Activated naive CD4-positive, alpha-beta T cell treated with anti-CD3 and anti-CD28 coated beads, Interleukin-2, amount 50 U/mL, for 16 hours (primary cell): ENCODE measurements at places on chromosomes 13 and 19.

- DNase-seq, result no peak
Measured at GRCh38 chr19:17553256-17553655, 2.2 kb upstream of the COLGALT1 start.

GRCh38 chr19:15161028-15161984 lies 39.5 kb downstream of the NOTCH3 start:
- no peak for DNase-seq

DNA sequence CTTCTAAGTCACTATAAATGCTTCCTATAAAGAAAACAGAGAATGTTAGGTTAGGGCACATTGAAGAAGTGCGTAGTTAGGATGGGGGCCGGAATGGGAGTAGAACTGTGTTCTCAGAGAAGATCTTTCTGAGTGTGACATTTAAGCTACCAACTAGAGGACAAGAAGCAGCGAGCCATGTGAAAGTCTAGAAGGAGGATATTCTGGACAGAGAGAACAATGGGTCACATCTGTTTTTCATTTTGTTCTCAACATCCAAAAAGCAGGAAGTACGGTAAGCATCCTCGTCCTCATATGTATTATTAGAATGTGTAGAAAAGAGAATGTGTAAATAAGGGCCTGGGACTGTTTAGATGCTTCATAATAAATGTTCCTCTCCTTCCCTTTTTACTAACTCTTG lies 44.5 kb upstream of the PARP4 start:
- DNase-seq, result no peak

DNA sequence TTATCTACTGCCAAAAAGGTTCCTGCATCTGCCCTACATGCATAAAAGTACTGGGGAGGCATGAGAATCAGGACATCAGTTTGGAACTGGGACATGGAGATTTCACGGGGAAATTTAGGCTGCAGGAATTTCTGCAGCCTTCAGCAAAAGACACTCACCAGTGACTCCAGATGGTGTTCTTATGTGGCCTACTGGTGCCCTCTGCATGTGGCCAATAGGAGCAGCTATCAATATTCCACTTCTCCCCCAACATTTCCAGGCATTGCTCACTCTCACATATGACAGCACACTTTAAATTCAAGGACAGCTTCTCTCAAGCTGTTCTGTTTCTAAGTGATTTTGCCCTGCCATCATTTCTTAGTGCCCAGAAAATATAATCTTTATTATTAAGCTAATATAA lies 570.5 kb upstream of the ARGLU1 start:
- no peak for DNase-seq

GRCh38 chr13:99005609-99006008 lies 27.7 kb upstream of the DOCK9 start:
- no peak for DNase-seq

DNA sequence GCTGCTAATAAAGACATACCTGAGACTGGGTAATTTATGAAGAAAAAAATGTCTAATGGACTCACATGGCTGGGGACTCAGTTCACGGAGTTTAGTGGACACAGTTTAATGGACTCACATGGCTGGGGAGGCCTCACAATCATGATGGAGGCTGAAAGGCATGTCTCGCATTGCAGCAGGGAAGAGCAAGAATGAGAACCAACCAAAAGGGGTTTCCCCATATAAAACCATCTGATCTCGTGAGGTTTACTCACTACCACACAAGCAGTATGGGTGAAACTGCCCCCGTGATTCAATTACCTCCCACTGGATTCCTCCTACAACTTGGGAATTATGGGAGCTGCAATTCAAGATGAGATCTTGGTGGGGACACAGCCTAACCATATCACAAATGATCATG lies 1181.2 kb downstream of the PCDH9 start:
- no peak for DNase-seq

GRCh38 chr13:48746821-48747220 lies 93.1 kb downstream of the CYSLTR2 start:
- DNase-seq, result no peak

DNA sequence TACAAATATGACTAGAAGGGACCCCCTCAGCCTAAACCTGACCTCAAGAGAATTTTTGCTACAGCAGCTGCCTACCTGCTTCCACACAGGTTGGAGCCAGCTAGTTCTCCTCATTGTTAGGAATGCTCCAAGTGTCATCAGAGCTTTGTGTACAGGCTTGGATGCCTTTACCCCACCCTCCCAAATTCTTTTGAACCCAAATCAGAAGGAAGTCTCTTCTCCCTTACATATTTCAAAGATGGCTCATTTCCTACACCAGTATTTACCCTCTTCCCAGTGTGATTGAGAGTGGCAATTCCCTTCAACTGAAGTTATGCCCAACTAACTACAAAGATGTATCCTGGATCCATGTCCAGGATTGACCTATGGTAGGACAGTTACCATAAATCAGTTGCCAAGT lies 323.2 kb downstream of the OXGR1 start:
- DNase-seq, result no peak

DNA sequence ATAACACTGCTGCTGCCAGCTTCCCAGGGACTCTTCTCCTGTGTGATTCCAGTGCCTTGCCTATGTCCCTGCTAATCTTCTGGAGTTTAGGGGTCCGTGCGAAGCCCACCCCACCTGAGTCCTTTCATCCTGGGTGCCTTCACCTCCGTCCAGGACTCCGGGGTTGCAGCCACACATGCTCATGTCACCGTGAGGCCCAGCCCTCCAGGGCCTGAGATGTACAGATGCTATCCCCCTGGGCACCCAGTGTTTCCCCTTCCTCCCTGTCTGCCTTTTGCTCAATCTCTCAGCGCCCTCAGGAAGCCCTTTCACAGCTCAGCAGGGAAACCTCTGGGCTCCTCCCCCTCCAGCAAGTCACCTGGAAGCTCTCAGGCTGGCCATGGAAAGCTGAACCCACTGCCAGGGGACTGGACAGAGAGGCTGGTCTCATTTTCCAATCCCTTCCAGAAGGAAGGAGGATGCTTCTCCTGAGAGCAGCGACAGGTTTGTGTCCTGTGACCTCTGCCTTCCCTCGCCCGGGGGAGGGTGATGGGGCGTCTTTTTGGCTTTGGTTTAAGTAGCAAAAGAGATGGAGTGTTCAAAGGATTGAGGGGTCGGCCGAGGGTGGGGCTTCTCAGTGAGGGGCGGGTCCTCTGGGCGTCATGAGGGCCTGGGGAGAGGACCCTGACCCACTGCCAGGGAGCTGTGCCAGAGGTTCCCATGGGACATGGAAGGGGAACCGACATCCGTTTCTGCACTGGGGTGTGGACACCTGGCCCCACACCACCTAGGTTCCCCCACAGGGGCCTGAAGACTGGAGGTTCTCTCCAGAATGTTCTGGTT lies 30.8 kb upstream of the TFDP1 start:
- DNase-seq, result no peak

DNA sequence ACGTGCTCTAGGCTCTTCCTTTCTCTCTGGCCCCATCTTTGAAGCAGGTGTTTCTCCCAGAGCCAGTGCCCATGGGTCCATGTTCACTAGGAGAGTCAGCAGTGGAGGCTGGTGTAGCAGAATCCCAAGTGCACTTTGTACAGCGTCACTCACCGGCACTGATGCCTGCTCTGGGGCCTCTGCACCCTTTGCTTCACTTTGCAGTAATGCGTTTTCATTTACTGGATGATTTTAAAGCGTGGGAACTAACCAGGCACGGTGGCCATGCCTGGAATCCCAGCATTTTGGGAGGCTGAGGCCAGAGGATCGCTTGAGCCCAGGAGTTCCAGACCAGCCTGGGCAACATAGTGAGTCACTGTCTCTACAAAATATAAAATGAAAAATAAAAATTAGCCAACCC lies 30.7 kb downstream of the SLC25A42 start:
- no peak for DNase-seq

DNA sequence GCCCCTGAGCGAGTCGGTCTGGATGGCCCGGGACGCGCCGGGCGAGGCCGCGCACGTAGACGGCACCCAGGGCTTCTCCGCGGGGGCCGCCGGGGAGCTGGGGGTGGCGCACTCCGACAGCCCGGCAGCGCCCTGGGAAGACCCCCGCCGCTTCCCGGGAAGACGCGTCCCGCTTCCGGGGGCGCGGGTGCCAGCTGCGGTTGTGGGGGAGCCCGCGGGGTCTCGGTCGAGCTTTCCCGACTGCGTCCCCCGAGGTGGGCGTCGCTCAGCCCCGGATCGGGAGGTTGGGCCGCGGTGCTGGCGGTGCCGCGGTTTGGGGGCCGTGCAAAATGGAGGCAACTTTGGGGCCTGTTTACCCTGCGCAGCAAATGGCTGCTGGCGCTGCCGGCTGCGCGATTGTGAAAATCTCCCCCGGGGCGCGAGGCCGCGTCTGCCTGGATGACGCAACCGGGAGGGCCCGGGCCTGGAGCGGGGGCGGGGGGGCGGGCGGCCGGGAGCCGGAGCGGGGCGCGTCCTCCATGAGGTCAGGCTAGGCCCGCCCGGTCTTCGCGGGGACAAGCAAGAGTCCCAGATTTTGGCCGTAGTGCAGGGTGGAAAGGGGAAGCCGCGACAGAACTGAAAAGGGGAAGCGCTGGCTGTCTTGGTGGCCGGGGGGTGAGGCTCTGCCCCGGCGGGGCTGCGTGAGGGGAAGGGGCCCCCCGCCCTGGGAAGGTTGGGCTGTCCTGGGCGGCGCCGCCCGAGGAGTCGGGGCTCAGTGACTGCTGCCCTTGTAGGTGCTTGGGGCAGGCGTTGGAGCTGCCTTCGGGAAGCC lies 11.3 kb downstream of the PEAK3 start:
- peak; percentile 80 for DNase-seq

DNA sequence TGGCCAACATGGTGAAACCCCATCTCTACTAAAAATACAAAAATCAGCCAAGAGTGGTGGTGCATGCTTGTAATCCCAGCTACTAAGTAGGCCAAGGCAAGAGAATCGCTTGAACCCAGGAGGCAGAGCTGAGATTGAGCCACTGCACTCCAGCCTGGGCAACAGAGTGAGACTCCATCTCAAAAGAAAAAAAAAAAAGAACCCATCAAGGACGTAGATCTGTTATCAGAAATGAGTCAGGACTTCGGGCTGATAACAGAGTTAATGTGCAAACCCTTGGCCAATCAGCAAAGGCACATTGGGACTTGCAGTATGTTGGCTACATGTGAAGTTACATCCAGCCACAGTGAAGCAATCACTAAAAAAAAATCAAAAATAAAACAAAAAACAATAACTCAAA lies 4.8 kb upstream of the LGALS7B start:
- DNase-seq, result no peak

GRCh38 chr13:46168341-46168740 lies 13.6 kb downstream of the LCP1 start:
- DNase-seq, result peak; percentile 54

- no peak for DNase-seq
Measured at GRCh38 chr19:42961119-42961518, 24.1 kb upstream of the PSG7 start.

GRCh38 chr19:40907968-40908735 lies 26.1 kb upstream of the CYP2A7 start:
- peak; percentile 70 for DNase-seq

DNA sequence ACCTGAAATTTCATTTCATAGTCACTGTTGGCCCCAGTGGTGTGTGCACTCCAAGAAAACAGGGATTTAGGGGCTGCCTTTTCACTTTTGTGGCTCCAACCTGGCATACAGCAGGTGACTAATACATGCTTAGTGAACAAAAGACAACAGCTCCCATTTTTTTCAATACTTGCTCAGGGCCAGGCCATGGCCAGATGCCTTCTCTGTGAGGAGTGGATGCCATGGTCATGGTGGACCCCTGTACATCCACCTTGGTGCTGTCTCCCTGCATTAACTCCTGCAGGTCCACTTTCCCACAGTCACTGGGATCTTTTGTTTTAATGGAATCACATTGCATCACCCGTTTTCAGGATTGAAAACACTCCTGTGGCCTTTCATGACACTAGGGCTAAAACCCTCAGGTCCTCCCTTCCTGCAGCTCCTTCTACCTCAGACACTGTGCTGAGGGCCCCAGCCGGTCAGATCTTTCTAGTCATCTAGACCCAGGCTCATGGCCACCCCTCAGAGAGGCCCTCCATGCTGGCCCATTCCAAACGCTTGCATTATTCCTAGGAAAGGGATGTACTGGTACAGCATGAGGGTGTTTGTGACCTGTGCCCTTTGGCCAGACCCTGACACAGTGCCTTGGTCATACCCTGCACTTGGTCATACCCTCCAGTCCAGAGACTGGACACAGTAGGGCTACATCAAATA lies 1.2 kb upstream of the TMEM147 start:
- no peak for DNase-seq

- no peak for DNase-seq
Measured at GRCh38 chr13:99741960-99742359, 229.6 kb downstream of the ZIC5 start.

DNA sequence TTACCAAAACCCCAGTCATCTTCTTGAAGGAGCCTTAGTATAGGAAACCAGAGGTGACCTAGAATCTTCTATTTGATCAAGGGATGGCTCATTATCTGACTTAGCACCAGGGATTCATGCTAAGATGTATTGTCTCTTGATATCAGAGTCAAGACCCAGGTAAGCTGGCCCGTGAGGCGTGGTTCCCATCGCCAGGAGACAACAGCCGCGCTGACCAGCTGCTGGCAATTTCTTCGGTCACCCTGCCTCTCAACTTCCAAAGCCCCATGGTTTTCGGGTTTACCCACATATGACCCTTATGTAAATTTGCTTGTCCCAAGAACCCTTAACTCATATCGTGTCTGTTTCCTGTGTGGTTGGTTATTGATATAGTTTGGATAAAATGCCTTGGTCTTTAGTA lies 77.7 kb upstream of the VSTM2B start:
- DNase-seq, result no peak

GRCh38 chr19:8659905-8660304 lies 29.5 kb downstream of the NFILZ start:
- no peak for DNase-seq

DNA sequence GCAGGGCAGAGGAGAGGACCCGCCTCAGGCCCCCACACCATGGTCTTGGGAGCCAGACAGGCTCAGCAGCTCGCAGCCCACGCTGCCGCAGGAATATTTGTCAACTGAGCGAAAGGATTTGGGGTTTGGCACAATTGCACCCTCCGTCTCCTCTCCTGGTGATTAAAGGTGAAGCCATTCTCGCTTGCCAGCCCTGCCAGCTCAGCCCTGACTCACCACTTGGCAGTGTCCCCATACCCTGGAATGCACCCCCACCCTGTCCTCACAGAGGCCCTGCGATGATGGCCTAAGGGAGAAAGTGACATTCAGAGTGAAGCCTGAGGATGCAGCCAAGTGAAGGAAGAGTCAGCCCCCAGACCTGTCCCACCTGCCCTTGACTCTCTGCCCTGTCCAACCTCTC lies 18.8 kb downstream of the CYTH2 start:
- no peak for DNase-seq

DNA sequence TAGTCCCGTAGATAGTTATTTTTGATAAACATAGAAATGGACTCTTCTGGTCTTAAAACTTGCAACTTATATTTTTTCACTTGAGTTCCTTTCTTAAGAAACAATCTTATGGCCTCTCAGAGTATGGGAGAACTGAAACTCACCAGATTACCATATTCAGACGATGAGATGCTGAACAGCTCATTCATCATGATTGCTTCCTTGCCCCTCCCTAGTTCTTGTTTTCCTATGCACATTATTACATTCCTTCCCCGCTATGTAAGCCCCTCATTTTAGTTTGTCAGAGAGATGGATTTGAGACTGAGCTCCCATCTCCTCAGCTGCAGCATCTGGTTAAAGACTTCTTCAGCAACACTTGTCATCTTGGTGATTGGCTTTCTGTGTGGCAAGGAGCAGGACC lies 158.5 kb downstream of the SLITRK6 start:
- DNase-seq, result no peak

GRCh38 chr13:99251921-99252320 lies 6.3 kb downstream of the GPR18 start:
- DNase-seq, result no peak
